Activated CD4-positive, CD25-positive, alpha-beta regulatory T cell treated with anti-CD3 and anti-CD28 coated beads, Interleukin-2, amount 50 U/mL, for 16 hours (primary cell): ENCODE measurements at places on chromosomes 5 and 9.

DNA sequence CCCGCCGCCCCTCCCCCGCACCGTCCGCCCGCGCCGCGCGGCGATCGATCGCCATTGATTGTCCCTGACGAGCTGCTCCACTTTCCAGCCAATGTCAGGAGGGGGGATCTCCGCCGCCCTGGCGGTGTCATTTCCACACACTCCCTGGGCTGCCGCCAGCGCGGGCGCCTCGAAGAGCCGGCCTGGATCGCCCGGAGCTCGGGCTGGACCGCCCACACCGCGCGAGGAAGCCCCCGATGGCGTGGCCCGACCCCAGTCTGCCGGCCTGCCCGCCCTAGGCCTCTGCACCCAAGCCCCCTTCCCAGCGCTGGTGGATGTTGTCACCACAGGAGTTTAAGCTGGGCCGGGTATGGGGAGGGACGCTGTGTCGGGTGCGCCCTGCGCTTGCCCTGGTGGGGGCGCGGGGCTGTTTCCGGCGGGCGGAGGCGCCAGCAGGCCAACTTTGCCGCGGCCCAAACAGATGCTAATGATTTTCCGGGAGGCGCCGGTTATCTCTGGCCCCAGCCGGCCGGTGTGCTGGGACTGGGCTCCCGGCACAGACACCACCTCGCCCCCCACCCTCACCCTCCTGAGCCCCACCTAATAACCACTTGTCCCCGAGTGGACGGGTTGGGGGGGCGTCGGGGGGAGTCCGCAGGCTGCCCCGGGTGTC, 10.6 kb upstream of the CXXC5 start:
- no peak for DNase-seq

- DNase-seq, result no peak
Measured at GRCh38 chr5:112594095-112594850, 143.4 kb upstream of the APC start.

- no peak for DNase-seq
Measured at GRCh38 chr5:11602298-11602697, 301.9 kb downstream of the CTNND2 start.

DNA sequence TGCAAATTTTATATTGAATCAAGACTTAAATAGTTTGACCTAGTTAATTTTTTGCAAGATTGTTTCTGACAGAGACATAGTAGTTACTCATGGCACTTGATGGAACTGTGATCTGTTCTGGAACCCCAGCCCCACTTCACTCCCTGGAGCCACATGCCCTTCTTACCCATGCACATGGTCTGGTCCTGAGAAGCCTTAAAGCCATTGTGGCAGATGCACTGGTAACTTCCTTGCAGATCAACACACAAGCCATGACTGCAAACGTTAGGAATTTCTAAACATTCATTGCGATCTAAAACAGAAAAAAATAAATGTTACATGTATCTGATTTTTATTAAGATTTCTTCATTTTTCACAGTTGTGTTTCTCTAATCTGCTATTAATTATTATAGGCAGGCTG, 221.2 kb downstream of the SLC12A2 start:
- no peak for DNase-seq

- DNase-seq, result no peak
Measured at GRCh38 chr5:115402092-115402491, 105.6 kb upstream of the CCDC112 start.

- no peak for DNase-seq
Measured at GRCh38 chr5:131538177-131538593, 96.8 kb downstream of the RAPGEF6 start.

GRCh38 chr5:24162343-24162742, 482.4 kb downstream of the CDH10 start:
- DNase-seq, result no peak

DNA sequence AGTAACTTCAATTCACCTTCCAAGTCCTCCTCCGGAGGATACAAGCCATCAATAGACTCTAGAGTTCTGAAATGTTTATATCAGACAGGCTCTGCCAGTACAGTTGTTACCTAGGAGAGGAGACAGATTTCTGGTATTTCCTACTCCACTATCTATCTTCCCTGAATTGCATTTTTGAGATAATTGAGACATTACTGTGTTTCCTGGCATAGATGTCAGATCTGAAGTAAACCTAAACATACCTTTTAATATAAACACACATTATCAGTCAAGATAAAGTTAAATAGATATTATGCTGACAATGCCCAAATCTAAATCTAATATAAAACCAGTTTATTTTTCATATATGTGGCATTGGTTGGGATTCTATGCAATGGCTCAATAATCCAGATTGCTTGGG, 8.2 kb upstream of the TYRP1 start:
- no peak for DNase-seq

DNA sequence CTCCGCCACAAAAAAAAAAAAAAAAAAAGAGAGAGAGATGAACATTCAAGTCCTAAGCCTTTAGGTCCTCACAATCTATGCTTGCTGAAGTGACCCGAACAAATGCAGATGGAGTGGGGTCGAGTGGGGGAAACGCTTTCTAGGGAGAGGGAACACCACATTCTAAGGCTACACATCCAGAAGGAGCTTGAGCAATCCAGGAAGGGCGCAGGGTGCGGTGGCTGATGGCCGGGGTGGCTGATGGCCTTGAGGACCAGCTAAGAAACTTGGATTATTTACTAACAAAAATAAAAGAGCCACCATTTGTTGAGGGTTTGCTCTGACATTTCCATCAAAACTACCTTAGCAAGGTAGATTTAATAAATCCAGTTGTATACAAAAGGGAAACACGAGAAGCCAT, 764 bp upstream of the BNIP1 start:
- no peak for DNase-seq

GRCh38 chr5:75366787-75367186, 29.8 kb downstream of the HMGCR start:
- no peak for DNase-seq
